Left renal pelvis (tissue), 4 donors: ENCODE measurements at places on chromosomes 6 and 20. TPM values are rescaled to one million over a fixed set of nuclear protein-coding genes. Genes with fewer than 3 reads are reported as not detected.

GRCh38 chr6:135144673-135145062, 36.4 kb upstream of the MYB start:
- DNase-seq: no peak

VSX1 gene
- polyA plus RNA-seq: not detected

CLPSL2 gene
- 0.40 TPM for polyA plus RNA-seq

DNA sequence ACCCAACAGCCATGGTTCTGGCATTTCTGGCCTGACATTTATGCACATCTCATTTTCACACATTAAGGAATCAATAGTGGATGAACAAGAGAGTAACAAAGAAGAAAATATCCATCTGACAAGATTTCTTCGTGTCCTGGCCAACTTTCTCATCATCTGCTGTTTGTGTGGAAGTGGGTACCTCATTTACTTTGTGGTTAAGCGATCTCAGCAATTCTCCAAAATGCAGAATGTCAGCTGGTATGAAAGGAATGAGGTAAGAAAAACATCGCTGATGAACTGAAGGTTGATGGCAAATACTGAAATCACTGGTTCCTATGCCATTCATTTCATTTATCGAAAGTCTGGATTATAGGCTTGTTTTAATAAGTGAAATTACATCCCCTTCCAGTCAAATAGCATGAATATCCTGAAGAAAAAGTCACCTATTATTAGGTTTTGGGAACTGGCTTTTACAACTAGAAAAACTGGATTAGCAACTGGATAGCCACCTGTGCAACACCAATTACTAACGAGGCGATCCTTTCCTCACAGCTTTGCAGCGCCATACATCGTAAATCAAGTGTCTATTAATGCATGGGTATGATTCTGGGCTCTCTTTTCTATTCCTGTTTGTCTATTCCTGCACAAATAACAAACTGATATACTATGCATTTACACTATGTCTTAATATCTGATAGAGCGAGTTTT, 50.2 kb upstream of the NOP56 start:
- DNase-seq: no peak

- no peak for DNase-seq
Observed at GRCh38 chr6:170187669-170188566, 103.0 kb downstream of the DLL1 start.

- no peak for DNase-seq
Observed at GRCh38 chr6:4347877-4348276, 212.5 kb upstream of the ECI2 start.

DNA sequence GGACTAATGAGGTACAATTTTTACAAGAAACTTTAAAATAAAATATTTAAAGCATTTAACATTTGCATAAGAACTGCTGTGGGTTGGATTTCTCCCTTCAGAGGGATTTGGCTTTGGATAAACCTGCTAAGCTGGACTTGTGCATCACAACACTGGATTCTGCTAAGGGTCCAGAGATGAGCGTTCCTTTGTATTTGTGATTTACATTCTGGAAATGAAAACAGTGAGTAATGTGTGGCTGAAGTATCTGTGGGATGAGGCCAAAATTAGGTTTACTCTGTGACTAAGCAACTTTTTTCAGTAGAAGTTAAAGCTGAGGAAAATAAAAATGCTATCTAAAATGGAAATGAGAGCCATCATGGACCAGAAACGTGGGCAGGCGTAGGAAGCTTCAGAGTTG, 494.3 kb downstream of the EPM2A start:
- no peak for DNase-seq

- DNase-seq: no peak
Observed at GRCh38 chr6:62740596-62740995, 454.6 kb upstream of the KHDRBS2 start.

- no peak for DNase-seq
Observed at GRCh38 chr20:23074052-23074451, 12.1 kb downstream of the CD93 start.

DNA sequence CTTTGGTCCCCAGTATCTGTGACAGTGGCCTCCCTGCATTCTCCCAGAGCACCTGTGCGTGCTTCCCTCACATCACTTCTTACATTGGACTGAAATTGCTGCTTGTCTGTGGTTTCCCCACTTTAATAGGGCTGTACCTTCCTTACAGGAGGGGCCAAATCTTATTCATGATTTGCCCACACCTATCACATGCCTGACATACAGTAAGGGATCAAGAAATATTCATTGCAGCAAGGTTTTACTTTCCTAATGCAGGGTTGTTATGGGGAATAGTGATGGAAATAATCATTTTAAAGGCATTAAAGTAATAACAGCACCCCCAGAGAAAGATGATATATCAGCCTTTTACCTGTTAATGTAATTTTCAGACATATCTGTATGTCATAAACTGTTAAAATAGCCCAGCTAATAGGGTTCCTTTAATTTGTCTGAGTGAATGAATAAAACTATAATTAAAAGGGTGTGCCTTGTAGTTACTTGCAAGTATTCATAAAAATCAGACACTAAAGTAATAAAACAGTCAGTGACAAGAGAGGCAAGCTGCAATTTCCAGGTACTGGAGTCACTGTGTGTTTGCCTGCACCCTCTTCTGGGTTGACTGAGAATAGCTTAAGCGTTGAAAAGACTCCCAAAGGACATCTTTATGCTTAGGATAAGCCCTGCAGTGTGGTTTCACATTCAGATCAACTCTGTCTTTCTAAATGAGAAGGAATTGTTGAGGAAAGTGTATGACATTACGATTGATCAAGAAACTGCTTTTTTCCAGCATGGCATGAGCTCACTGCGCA, 182.7 kb downstream of the PHACTR1 start:
- no peak for DNase-seq

DNA sequence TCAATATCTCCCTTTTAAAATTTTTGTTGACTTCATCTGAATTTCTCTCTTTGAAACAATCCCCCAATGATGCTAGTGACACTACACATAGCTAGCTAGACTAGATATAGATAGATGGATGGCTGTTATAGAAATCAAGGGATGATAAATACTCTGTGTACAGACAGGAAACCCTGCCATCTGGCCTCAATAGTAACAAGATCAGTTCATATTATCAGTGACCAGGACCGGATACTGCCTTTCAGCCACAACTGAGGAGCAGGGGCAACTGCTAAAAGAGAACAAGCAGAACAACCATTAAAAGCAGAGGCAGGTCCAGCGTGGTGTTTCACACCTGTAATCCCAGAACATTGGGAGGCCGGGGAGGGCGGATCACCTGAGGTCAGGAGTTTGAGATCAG, 118.3 kb upstream of the FAM184A start:
- no peak for DNase-seq

DNA sequence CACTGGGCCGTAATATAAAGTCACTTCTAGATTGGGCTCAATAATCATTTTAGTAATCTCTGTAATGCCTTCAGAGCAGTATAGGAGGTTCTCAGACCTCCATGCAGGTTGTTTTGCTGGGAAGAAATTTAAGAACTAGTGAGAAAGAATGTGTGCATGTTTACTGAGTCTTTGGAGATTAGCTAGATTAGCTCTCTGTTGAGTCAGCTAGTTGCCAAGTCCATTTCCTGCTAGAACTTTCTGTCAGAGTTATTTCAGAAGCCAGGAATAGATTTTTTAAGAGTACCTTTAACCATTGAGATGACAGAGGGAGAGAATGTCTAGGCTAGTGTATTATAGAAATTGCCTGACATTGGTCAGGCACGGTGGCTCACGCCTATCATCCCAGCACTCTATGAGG, 33.3 kb downstream of the ORC3 start:
- DNase-seq: no peak

KIF3B gene
- 41.6 TPM for polyA plus RNA-seq

PSMF1 gene
- polyA plus RNA-seq: 129 TPM

- no peak for DNase-seq
Observed at GRCh38 chr6:13484138-13484708, 3.2 kb downstream of the GFOD1 start.

GRCh38 chr6:33863723-33864440, 60.1 kb upstream of the MLN start:
- no peak for DNase-seq

GRCh38 chr6:133891149-133891926, 2.4 kb downstream of the TCF21 start:
- no peak for DNase-seq

DNA sequence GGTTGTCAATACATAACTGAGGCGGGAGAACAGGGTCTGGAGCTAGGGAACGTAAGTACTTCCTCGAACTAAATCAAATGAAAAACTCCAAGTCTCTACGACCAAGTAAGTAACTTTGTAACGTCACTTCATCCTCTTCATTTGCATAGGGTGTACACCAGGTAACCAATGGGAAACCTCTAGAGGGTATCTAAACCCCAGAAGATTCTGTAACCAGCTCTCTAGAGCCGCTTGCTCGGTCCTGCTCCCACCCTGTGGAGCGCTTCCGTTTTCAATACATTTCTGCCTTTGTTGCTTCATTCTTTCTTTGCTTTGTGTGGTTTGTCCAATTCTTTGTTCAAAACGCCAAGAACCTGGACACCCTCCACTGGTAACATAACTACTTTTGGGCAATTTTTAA, 133.5 kb upstream of the TMEM170B start:
- no peak for DNase-seq

- no peak for DNase-seq
Observed at GRCh38 chr20:64164123-64164836, at the start of gene MYT1. TSS of gene MYT1 (plus strand) at chr20:64164452. CDS start at chr20:64198862, 34,410 bp downstream.

DNA sequence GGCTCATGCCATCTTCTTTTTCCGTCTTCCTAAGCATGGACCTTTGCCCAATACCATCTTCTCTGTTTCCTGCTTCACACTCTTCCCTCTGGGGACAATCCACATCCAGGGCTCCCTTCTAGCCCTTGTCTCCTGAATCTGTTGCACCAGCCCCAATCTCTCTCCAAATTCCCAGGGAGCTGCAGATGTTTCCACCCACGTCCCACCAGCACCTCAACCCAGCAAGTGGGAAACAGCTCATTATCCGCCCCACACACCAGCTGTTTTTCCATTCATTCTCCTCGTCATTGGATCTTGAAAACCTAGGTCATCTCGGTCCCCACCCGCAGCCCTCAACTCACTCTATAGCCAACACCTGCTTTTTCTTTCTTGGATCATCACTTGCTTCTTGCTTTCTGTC, 185.0 kb upstream of the CDYL start:
- DNase-seq: no peak

GRCh38 chr6:39197922-39198500, 31.3 kb downstream of the KCNK5 start:
- no peak for DNase-seq

DNA sequence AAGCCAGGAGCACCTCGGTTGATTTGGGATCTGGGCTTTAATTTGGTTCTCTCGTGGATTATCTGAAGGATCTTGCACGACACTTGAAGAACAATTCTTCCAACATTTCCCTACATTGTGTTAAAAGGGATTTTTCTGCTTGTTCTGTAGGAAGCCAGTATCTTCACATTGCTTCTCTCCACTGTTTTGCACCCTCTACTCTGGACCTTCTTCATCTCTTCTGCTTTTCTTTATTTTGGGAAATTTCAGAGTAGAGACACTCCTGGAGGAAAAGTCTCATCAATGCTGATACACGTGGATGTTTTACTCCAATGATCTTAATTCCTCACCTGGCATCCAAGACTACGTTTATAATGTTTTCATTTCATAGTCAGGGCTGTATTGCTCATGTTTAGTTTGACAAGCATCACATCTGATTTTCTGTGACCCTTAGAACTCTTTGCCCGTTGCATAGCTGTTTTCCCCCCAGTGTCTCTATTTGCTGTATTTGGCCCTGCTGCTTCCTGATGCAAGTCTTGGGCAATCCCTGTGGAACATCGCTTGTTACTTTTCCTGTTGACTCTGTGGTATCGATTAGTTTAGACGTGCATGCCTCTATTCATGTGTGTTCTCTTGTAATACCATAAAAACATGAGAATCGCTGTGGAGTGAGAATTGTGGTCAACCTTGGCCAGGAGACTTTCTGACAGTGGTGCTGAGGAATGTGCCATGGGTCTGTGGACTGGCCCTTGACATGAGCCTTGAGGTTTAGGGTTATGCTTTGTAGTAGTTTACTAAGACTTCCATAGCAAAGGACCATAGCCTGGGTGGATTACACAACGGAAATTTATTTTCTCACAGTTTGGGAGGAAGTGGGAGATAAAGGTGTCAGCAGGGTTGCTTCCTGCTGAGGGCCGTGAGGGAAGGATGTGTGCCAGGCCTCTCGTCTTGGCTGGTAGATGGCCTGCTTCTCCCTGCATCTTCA, 12.5 kb downstream of the PLCB1 start:
- no peak for DNase-seq

- no peak for DNase-seq
Observed at GRCh38 chr6:154352898-154353585, 3.6 kb downstream of the IPCEF1 start.

DNA sequence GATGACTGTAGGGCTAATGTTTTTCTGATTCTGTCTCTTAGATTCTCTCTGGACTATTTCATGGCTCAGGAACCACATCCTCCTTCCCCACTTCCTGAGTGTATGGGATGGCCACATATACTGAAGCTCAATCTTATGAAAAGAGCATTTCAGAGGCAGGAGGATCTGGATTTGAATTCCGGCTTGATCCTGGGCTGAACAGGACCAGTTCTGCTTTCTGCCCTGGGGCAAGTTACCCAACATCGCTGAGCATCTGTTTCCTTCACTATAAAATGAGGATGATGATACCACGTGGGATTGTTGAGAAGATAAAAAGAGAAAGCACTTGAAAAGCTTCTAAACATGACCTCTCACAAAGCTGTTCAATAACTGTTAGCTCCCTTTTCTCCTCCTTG, 168.4 kb upstream of the TNFAIP3 start:
- DNase-seq: no peak

GRCh38 chr6:109260701-109261100, 121.6 kb downstream of the CD164 start:
- DNase-seq: no peak

- DNase-seq: no peak
Observed at GRCh38 chr6:82270881-82271635, 23.5 kb upstream of the IBTK start.

C6orf15 gene
- polyA plus RNA-seq: not detected

RAET1E gene
- not detected for polyA plus RNA-seq

GRCh38 chr20:41627001-41627495, 8.9 kb upstream of the CHD6 start:
- no peak for DNase-seq

DNA sequence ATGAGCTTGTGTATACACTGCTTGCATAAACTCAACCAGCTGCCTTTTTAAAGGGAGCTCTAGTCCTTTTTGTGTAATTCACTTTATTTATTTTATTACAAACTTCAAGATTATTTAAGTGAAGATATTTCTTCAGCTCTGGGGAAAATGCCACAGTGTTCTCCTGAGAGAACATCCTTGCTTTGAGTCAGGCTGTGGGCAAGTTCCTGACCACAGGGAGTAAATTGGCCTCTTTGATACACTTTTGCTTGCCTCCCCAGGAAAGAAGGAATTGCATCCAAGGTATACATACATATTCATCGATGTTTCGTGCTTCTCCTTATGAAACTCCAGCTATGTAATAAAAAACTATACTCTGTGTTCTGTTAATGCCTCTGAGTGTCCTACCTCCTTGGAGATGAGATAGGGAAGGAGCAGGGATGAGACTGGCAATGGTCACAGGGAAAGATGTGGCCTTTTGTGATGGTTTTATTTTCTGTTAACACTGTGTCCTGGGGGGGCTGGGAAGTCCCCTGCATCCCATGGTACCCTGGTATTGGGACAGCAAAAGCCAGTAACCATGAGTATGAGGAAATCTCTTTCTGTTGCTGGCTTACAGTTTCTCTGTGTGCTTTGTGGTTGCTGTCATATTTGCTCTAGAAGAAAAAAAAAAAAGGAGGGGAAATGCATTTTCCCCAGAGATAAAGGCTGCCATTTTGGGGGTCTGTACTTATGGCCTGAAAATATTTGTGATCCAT, 15.3 kb downstream of the TNFAIP3 start:
- no peak for DNase-seq
